ENCODE measurements at places on chromosomes 5 and 9.

DNA sequence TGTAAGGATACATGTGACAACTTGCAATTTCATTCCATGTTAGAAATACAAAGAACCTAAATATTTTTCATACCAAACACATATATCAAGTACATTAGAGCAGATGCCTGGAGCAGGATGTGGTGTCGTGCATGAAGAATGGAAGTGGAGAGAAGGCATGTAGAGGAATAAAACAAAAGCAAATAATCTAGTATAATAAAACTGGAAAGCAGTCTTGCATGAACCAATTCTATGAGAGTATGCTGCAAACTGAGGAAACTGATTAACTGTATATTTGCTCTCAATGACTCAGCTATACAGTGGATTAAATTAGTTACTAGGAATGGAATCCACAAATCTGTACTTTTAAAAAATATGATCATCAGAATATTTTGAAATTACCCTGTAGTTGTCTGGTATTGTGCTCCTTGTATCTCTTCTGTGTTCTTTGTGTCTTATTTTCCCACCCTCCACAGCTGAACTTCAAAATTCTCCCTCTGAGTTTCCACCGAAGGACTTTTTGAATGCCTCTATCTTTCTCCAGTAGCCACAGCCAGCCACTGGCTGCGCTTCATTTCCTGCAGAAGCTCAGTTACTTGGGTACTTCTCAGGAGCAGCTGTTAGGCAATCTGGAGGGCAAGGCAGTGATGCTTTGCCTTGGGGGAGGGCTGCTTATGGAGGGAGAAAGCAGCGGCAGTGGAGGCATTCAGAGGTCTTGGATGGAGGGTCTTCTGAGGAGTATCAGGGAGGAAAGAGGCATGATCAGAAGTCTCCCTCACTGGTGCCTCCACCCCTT lies 608.0 kb downstream of the BRINP1 start:
- peak; percentile 73 for DNase-seq

DNA sequence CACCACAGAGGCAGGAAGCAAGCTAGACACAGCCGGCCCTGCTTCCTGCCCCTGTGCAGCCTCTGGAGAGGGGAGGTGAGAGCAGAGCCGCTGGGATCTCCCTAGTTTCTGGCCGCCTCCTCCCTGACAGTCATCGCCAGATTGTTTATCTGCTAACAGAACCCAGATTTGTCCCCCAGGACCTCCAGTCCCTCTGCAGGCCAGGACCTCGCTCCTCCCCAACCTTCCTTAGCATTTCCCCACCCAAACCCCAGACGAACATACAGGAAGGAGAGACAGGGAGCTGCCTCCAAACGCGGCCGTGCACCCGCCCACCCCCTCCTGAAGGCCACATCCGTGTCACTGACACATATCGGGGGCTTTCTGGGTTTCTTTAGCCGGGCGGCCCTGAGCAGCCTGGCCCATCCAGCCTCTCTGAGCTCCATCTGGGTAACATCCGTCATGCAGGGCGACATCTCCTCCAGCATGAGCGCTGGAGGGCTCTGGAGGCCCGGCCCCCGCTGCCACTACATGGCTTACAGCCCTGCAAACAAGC lies 47.5 kb downstream of the DBH start:
- DNase-seq = peak; percentile 27

DNA sequence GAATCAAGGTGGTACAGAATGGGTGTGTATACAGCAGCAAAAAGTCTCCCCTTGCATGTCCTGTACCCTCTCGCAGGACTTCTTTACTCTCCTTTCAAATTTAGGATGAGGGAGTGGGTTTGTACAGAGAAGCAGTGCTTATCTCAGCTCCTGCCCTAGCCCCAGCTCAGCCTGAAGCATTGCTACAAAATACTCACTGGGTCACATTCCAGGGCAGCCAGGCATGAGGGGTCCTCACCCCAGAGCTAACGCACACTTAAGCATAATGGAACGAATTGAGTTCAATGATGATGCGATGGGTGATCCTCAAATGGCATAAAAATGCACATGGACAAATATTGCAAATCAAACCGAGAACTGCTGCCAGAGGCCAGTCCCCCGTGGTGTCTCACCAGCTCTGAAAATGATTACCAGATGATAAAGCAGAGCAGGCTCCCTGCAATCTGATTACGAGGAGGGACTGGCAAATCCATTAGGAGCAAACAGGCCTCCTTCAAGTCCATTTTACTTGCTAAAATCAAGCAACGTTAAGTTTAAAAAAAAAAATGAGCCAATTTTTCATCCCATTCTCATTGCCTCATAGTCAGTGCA lies 231.6 kb upstream of the TAS2R1 start:
- DNase-seq = no peak

GRCh38 chr5:142748132-142748531 lies 22.0 kb upstream of the ARHGAP26 start:
- DNase-seq = no peak

GRCh38 chr5:135024956-135025729 lies 8.9 kb downstream of the PITX1 start:
- no peak for DNase-seq

GRCh38 chr5:9869616-9870288 lies 239.6 kb upstream of the TAS2R1 start:
- DNase-seq = no peak

DNA sequence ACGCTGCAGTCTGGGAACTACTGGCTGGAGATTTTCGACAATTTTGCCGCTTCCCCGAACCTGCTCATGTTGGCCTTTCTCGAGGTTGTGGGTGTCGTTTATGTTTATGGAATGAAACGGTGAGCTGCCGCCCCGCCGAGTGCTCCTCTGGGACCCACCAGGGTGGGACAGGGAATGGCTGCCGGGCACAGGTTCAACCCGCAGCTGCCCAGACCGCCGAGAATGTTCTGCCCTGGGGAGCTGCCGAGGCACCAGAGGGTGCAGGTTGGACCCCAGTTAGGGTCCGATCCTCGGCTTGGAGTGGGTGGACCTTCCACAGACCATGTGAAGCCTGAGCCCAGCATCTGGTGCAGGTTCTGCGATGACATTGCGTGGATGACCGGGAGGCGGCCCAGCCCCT lies 19.1 kb downstream of the SLC6A18 start:
- no peak for DNase-seq

DNA sequence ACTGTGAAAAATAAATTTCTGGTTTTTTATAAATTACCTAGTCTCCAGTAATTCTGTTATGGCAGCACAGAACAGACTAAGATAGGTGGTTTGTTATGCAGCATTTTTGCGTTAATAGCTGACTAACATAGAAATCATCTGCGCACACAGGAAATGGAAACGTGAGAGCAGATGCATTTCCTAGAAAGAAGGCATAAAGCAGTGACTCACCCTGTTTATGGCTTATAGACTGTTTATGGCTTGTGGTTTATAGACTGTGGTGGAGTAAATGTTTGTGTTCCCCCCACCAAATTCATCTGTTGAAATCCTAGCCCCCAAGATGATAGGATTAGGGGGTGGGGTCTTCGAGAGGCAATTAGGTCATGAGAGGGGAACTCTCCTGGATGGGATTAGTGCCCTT lies 18.3 kb upstream of the OSMR start:
- DNase-seq = no peak

GRCh38 chr9:120109242-120109641 lies 470.7 kb downstream of the CDK5RAP2 start:
- DNase-seq = peak; percentile 67

GRCh38 chr9:20713172-20713571 lies 29.1 kb downstream of the FOCAD start:
- no peak for DNase-seq

DNA sequence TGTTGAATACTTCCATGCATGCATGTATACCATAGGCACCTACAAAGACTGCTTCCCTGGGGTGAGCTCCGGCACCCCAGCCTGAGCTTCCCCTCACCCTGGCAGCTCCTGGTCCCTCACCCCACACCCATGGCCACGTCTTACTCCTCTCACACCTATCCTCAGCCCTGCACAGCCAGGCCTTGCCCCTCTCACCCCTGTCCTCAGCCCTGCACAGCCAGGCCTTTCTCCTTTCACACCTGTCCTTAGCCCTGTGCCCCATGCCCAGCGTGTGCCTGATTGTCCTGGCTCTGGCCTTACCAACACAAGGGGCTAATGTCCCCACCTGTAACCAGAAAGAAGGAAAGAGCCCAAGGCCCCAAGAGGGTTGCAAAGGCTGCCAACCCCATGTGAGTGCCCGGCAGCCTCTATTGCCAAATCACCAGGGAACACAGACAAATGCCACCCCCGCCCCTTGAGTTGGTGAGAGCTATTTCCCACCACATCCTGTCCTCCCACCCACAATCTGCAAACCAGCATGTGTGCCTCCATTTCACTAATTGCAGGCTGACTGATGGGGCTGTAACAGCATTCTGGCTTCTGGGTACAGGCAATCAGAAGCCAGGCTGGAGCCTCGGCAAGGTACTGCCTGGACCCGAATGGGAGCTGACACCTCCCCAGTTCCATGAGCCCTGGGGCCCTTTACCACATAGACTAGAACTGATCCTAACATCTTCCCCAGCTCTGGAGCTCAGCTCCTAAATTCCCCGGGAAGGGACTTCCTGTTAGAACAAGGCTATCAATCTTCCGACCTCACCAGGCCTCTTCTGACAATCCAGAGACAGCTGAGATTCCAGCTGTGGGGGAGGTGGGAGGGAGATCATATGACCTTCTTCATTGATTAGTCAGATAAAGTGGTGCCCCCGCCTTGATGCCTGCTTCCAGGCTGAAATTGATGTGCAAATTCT lies 78.2 kb downstream of the FAM114A2 start:
- DNase-seq = no peak

DNA sequence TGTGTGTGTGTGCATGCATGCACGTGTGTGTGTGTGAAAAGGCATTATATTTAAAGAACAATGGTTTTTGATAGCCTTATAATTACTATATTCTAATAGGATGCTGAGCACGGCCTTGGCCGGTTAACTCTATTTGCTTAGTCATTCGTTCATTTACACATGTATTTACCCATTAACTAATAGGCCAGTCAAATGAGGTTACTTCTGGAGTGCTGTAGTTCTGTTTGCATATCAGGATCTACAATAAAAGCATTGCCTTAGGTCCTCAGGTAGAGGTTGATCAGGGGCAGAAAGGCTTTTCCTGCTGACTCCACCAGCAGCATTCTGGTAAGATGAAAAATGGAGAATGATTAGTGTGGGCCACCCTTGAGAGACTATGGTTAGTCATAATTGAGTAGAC lies 219.0 kb downstream of the COMMD10 start:
- DNase-seq = no peak

DNA sequence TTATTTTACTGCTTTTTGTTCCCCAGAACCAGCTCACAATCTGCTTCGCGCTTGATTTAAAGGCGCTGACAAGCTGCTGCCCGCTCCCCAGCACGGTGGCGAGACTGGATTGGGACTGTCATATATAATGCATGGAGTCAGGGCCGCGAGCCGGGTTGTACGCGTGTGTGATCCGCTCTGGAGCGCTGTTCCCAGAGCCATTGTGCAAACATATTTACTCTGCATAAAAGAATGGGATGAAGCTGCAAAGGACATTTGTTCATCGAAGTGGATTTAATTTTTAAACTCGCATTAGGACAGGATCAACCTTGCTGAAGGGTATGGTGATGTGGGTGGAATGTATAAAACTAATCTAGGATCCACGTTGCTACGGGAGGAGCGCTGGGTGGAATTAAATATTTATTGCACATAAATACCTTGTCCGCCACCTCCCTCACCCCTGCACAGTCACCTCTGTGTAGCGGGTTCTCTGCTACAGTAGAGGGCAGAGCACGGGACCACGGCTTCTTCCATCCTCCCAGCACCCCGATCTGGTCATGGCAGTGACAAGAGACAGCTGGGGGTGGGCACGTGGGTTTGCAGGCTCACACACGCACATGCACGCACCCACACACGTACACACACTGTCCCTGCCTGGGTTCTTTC lies 18.1 kb upstream of the FCN1 start:
- DNase-seq = no peak

DNA sequence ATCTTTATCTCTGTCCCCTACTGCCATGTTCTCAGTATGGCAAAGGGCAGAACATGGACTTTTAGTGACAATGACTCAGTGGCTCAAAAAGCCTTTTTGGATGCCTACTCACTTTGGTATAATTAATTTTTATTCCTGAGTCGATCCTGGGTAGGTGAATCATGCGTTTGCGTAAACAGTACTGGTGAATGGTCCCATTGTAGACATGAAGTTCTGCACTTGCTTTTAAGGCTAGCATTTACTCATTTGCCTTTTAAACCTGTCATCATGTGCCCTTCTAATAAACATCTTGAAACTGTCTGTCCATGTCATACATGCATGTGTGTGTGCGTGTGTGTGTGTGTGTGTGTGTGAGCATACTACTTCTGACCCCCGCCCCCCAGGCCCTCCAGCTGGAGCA lies 223.0 kb downstream of the AUH start:
- no peak for DNase-seq

DNA sequence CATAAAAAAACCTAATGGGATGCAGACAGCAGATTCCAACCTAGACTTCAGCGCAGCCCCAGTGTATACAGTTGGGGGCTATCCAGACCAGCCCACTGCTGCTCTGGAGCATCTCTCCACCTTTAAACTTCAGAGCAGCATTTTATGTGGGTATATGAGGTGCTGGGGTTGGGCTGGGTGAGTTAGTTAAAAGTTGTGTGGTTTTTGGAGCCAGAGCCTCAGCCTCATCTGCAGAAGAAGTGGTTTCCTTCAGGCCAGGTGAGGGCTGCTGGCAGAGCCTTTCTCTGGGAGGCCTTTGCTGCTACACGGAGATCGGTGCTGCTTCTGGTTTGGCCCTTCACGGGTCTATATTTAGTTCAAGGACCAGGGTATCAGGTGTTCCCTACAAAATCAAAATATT lies 228.3 kb downstream of the PDZD2 start:
- DNase-seq = no peak

DNA sequence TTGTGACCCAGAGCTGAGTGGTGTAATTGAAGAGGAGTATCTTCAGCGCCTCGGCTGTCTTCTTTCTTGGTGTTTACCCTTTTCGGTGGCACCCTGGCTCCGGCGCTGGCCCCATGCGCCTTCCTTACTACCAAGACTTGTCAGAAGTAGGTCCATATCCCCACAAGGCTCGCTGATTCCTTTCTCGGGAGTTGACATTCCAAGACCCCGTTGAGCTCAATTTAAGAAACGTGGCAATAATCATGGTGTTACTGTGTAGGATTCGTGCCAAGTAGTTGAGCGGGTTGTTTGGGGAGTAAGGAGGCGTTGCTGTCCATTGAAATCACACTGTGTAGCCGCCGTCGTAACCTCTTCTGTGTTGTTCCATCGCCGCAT lies 795 bp downstream of the NDUFAF2 start:
- DNase-seq = peak; percentile 42

DNA sequence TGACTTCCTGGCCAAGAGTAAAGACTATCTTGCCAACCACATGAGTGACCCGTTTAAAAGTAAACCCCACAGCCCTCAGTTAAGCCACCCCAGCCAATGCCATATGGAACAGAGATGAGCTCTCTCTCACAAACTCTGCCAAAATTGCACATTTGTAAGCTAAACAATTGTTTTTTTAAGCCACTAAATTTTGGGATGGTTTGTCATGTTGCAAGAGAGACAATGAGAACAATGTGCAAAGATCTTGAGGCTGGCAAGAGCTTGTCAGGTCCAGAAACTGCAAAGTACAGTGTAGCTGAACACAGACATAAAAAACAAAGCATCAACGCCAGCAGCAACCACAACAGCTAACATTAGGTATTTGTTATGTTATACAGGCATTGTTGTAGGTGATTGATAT lies 27.8 kb downstream of the HOMER1 start:
- no peak for DNase-seq

GRCh38 chr5:116575326-116576052 lies 866 bp upstream of the SEMA6A start:
- peak; percentile 57 for DNase-seq

- no peak for DNase-seq
These were observed 87.4 kb downstream of the PTCD2 start for GRCh38 chr5:72407541-72407940.

Data from NCI-H524 (cell line).